Epithelial cell of prostate (primary cell): ENCODE measurements at places on chromosomes 1 and 21.
A peak's percentile ranks its signal among the peaks of the same experiment; 100 is the strongest.

DNA sequence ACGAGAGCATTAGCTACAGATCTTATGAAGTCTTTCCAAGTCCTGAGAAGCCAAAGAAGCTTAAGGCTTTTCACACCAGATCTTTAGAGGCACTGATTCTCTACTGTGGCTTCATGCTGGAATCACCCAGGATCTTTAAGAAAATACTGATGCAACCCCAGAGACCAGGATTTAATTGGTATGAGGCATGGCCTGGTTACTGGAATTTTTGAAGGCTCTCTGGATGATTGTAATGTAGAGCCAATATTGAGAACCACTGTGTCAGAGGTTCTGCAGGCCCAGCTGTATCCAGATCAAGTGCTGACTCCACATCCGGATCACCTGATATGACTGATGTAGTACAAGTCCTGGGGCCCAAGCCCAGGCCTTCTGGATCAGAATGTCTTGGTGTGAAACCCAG, 105.7 kb downstream of the PLPPR5 start:
- DNase-seq = no peak

- no peak for DNase-seq
Observed at GRCh38 chr1:21295002-21295401, 4.7 kb upstream of the ECE1 start.

- no peak for DNase-seq
Observed at GRCh38 chr21:43020771-43021170, 46.4 kb downstream of the PKNOX1 start.

- no peak for DNase-seq
Observed at GRCh38 chr1:109341944-109342930, 35.4 kb upstream of the MYBPHL start.

DNA sequence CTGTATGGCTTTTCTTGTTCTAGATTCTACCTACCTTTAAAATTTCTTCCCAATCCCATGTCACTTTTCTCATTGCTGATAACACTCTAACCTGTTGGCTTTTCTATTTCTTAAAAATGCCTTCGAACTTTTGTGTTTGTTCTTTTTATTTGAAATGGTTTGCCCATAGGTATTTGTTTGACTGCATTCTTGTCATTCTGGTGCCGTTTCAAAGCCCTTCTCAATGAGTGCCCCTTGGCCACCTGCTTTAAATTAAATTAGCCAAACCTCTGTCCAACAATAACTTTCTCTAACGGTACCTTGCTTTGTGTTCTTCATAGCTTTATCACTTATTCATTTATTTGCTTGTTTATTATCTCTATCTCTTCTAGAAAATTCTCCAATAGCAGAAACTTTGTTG, 38.9 kb downstream of the KCTD3 start:
- DNase-seq = no peak

DNA sequence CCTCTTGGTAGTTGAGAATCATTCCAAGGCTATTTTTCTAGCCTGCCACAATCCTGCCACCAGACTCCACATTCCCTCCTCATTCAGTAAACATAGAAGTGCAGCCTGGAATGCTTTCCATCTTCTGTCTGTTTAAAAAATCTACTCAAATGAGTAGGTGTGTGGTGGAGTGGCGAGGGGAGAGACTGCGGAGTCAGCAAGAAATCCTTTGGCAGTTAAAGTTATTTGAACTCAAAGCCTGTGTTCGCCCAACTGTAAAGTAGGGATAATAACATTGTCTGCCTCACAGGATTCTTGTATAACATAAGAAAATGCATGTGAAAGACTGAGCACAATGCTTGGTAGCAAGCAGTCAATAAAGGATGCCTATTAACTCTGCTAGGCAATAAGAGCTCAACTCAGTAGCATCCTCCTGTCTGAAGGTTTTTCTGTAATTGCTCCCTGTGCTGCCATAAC, 22.2 kb upstream of the DPT start:
- no peak for DNase-seq

DNA sequence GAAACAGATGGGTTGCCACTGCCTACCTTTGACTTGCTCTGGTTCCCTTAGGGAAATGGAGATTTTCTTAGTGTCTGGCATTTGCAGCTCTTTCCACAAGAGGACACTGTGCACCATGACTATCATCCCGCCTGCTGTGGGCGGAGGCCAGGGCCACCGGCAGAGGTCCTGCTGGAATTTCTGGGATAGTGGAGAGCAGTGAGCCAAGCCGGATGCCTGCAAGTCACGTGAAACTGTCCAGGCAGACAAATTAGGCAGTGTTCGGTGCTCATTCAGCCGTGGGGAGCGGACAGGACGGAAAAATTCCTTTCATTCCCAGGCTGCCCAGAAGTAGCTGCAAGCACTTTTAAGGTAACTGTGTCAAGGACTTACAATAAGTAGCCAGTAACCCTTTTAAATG, 43.4 kb downstream of the IGSF5 start:
- no peak for DNase-seq

- no peak for DNase-seq
Observed at GRCh38 chr1:211092955-211093354, 41.0 kb downstream of the KCNH1 start.

DNA sequence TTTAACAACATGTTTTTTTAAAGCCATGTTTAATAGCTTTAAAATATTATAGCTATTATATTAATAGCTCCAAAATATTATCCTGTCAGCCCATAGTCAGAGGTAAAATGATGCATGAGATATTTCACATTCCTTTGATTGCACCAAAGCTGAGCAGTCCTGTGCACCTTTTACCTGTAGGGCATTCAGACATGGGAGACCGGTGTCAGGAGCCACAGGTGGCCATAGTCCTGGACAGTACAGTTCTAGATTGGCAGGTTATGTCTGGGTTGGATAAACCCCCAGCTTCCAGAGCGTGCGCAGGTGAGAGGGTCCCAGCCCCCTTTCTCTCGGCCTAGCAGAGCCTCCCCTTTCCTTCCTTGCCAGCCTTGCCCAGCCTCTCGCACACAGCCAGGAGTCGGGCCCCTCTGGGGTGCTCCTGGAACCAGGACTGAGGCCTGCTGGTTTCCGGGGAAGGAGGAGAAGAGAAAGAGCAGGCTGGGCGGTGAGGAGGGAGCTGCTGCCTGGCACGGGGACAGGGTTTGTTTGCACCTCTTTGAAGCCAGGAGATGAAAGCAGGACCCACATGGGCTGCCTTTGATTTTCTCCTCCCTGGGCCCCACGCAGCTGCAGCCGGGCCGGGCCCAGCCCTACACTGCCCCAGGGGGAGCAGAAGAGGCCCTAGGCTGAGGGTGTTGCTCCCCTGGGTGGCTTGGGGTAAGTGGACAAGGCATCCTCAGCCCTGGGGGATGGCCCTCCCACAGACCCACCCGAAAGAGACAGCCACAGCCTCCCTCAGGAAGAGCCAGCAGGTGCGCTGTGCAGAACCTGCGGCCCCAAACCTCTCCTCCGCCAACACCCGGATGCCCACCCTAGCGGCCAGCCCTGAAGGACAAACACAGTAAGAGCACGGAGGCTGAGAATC, 75.2 kb upstream of the TARDBP start:
- no peak for DNase-seq

DNA sequence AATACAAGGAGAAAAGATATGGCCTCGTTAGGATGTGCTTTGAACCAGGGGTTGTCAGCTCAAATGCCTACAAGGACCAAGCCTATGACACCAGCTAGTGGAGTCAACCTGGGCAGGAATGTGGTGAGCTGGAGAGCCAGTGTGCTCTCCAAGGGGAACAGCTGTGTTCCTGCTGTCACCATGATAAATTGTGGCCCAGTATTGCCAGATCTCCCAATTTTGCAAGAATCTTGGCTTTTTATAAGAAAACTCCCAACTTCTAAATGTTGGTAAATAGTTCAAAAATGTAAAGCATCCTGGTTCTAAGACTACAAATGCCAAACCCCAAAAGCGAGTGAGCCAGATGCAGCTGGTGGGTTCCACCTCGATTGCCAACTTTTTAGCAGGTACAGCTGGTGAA, 391.1 kb downstream of the PLPP3 start:
- DNase-seq = no peak

GRCh38 chr21:42340187-42341050, 10.4 kb downstream of the TFF2 start:
- DNase-seq = no peak

GRCh38 chr1:109240158-109241152, 8.9 kb upstream of the CELSR2 start:
- DNase-seq = peak; percentile 98

DNA sequence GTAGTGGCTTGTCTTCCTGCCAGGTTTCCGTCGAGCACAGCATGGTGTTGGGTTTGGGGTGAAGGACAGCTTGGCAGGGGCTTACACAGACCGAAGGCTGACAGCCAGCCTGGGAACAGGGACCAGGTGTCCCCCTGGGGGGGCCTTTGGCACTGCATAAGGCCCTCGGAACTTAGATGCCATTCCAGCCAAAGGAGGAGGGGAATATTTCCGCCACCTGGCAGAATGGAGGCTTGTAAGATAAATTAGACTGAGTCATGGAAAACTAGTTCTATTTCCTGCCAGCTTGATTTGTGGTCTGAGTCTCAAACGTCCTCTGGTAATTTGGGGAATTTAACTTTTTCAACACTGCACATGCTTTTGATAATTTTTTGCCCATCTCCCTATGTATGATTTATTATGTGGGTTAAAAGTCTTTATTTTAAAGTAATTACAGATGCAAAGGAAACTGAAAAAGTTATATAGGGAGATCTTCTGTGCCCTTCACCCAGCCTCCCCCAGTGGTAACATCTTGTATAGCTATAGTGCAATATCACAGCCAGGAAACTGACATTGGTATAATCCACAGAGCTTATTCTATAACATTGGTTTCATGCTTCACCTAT, 11.5 kb upstream of the TMEM51 start:
- no peak for DNase-seq

DNA sequence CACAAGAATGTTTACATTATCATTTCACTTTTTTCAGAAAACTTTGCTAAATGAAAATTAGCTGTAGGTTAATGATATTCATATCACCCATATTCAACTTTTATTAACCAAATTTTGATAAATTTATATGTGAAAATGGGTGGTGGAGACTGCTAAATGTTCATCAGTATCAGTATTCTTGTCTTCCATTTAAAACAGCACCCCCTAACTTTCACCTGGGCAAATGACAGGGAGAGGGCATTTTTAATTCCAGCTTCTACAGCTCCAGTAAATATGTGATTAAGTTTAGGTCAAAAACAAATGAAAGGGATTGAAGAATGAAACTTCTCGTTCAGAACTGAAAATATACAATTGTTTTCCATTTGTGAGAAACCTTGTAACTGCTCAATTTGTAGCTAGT, 722.2 kb downstream of the KCNT2 start:
- DNase-seq = no peak

- DNase-seq = no peak
Observed at GRCh38 chr1:230427094-230427876, 1.2 kb upstream of the PGBD5 start.

GRCh38 chr1:183630748-183631147, 4.8 kb downstream of the ARPC5 start:
- no peak for DNase-seq

- no peak for DNase-seq
Observed at GRCh38 chr1:230300322-230301301, 125.5 kb downstream of the PGBD5 start.

DNA sequence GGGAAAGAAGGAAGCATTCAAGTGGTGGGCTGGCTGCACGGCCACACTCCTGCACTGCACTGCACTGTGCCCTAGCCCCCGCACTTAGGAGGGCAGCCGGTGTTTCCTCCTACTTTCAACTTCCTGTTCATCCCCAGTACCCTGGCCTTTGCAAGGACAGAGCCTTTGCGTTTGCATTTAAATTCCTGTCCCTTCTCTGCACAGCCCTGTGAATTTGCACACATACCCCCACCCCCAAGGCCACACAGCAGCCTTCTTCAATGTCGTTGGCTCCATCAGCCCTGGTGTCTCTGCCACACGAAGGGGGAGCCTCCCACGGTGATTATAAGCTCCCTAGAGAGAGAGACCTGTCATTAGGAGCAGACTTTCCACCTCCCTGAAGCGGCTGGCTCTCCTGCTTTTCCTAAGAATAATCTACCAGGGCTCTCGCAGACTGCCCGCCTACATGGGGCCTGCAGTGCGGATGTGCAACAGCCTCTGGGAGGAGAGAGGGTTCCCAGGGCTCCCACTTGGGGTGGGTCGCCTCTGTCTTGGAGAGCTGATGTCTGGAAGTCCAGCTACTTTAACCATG, 13.2 kb upstream of the SLC45A3 start:
- DNase-seq = no peak

GRCh38 chr1:179197690-179198297, 31.7 kb downstream of the ABL2 start:
- no peak for DNase-seq

GRCh38 chr1:110707232-110707631, 32.5 kb upstream of the KCNA3 start:
- no peak for DNase-seq

- DNase-seq = no peak
Observed at GRCh38 chr1:224639426-224639975, 23.4 kb downstream of the CNIH3 start.

- no peak for DNase-seq
Observed at GRCh38 chr1:74508449-74508848, 4.0 kb downstream of the LRRC53 start.

DNA sequence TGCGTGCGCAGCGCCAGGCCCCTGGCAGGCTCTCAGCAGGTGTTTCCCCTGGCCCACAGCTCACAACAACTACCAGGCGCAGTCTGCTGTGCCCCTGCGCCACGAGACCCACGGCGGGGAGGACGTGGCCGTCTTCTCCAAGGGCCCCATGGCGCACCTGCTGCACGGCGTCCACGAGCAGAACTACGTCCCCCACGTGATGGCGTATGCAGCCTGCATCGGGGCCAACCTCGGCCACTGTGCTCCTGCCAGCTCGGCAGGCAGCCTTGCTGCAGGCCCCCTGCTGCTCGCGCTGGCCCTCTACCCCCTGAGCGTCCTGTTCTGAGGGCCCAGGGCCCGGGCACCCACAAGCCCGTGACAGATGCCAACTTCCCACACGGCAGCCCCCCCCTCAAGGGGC, 68.1 kb downstream of the ALPL start:
- DNase-seq = no peak

DNA sequence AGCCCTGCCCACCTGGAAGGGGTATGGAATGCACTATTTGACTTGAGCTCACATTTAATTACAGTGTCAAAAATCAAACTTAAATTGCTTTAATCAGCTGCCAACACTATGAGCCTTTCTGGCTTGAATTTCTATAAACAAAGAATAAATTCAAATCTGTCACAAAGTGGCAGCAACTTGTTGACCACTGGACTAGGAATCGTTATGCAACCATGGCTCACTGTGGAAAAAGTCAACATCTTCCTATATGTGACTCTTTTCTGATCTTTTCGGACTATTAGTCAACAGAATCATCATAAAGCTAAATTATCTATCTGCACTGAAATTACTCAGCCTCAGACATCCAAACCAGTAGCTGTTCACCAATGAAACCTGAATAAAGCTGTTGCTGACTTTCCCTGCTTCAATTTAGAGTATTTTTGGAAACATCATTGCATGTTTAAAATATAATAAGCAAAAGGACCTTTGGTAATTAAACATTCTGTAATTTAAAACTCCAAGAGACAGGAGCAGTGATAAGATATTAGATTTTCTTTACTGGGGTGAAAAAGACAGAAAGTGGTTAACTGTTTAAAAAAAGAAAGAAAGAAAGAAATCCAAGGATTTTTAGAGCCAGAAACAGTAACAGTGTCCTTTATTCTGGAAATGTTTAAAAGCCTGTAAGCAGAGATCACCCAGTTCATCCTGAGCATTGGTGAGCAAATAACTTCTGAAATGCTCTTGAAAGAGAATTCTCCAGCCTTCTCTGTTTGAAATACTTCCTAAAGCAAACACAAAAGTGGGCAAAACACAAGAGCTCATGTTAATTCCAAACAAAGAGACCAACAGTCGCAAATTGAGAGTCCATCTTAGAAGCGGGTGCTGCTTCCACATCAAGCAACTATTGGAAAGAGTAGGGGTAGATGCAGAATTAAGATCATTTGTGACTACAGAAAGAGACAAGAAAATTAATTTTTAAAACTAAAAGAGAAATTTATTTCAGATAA, 26.2 kb upstream of the ERG start:
- no peak for DNase-seq
